ENCODE measurements at places on chromosomes 2 and 18.

DNA sequence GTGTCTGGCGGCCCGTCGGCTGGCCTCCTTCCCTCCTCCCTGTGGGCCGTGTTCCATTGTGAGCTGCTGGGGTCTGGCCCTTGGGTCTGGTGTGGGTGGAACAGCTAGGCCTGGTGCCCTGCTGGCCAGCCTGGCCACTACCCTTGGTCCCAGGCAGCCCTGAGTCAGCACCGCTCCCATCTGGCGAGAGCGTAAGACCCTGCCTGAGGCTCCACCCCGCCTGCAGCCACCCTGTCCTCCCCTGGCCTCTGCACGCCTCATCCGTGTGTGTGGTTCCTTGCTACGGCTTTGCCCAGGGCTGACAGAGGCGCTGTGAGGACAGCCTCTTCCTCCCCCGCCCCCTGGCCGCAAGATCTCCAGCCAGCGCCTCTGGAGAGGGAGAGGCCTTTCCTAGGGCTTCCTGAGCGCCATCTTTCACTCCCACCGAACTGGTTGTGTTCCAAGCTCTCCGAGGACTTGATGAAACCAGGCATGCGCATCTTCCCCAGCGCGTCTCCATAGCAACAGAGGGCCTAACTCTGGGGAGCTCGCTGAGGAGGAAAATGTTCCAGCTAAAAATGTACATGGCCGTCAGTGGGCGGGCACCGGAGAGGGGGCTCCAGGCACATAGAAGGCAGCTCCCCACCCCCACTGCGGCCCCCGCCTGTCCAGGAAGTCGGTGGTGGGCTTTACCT is 83.0 kb downstream of the STPG4 start:
- peak; percentile 96 for DNase-seq

GRCh38 chr18:61502472-61502871 is 169.2 kb downstream of the CDH20 start:
- DNase-seq: peak; percentile 3

- DNase-seq: no peak
Observed at GRCh38 chr2:163808406-163808805, 72.6 kb upstream of the FIGN start.

DNA sequence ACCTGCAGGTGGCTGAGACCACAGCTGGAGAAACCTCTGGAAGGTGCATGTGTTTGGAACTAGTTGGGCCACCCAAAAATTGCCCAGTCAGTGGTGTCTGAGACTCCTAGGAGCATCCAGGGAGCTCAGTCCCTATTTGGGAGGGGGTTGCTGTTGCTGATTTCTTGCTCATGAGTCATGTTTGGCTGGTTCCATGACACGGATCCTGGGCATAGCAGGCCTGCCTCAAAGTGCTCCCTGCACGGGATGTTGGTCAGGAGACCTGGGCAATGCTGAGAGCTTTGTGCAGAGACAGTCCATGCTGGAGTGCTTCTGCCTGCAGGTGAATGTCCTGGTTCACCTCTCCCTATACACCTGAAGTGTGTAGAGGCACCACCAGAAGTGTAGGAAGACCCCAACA is 194.2 kb downstream of the GLI2 start:
- DNase-seq: no peak

GRCh38 chr2:197707316-197708213 is 2.4 kb downstream of the MARS2 start:
- no peak for DNase-seq

GRCh38 chr2:65361623-65362022 is 70.8 kb downstream of the SPRED2 start:
- no peak for DNase-seq

- no peak for DNase-seq
Observed at GRCh38 chr2:133167990-133168389, 400.3 kb downstream of the NCKAP5 start.

GRCh38 chr2:20634507-20635112 is 16.3 kb downstream of the HS1BP3 start:
- DNase-seq: no peak

All from GM04503 (cell line).